Activated CD4-positive, alpha-beta memory T cell treated with anti-CD3 and anti-CD28 coated beads for 36 hours (primary cell): ENCODE measurements at places on chromosomes 7 and 10. TPM values are rescaled to one million over a fixed set of nuclear protein-coding genes. Genes with fewer than 3 reads are reported as not detected.
A peak's percentile ranks its signal among the peaks of the same experiment; 100 is the strongest.

The UPK3BL2 gene
- total RNA-seq = 5.8 TPM

- H3K4me1 ChIP-seq = peaks cover 15% of the 10 kb centered on the region
- peaks cover 1% of the 10 kb centered on the region for H3K36me3 ChIP-seq
- H3K27me3 ChIP-seq = peaks cover 70% of the 10 kb centered on the region
- no peak within 1 kb of the TSS for H3K4me3 ChIP-seq
- no peak within 1 kb of the TSS for H3K27ac ChIP-seq
Observed at GRCh38 chr7:27173956-27174873, at the start of gene HOXA10. Gene HOXA10 (minus strand): TSS chr7:27174320. CDS start chr7:27174306, 14 bp downstream.

- peak overlapping the region; percentile 50 for H3K27ac ChIP-seq
- H3K36me3 ChIP-seq = peaks cover 10% of the 10 kb centered on the region
- no peak for DNase-seq
- no peaks in the 10 kb centered on the region for H3K27me3 ChIP-seq
Observed at GRCh38 chr10:14665865-14666857, 108.5 kb downstream of the FAM107B start.

GRCh38 chr7:5463031-5463430 lies 39.4 kb upstream of the TNRC18 start:
- H3K4me3 ChIP-seq = no peak overlapping the region
- H3K27ac ChIP-seq = no peak overlapping the region
- no peaks in the 10 kb centered on the region for H3K36me3 ChIP-seq
- H3K27me3 ChIP-seq = no peaks in the 10 kb centered on the region

The UNCX gene
- total RNA-seq = not detected

The NUPR2 gene
- not detected for total RNA-seq

The GPR26 gene
- total RNA-seq = not detected

The CFAP46 gene
- total RNA-seq = 0.07 TPM

DNA sequence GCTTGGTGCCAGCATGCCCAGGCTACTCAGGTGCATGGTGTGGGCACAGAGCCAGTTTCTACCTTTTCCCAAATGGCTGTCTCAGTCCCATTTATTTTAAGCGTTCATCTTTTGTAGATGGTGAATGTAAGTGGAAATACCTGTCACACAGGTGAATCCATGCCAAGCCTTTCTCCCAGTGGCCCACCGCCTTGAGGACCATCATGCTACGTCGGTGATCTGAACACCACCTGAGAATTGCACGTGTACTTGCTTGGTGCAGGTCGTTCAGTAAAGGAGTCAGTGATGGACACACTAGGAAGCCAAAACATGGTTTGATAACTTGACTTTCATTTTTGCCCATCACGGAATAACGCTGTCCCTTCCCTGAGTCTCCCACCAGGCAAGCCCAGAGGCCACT lies 666.7 kb upstream of the FOXK1 start:
- no peak for DNase-seq
- H3K27ac ChIP-seq = no peak overlapping the region
- peaks cover 8% of the 10 kb centered on the region for H3K27me3 ChIP-seq
- H3K4me3 ChIP-seq = no peak overlapping the region

DNA sequence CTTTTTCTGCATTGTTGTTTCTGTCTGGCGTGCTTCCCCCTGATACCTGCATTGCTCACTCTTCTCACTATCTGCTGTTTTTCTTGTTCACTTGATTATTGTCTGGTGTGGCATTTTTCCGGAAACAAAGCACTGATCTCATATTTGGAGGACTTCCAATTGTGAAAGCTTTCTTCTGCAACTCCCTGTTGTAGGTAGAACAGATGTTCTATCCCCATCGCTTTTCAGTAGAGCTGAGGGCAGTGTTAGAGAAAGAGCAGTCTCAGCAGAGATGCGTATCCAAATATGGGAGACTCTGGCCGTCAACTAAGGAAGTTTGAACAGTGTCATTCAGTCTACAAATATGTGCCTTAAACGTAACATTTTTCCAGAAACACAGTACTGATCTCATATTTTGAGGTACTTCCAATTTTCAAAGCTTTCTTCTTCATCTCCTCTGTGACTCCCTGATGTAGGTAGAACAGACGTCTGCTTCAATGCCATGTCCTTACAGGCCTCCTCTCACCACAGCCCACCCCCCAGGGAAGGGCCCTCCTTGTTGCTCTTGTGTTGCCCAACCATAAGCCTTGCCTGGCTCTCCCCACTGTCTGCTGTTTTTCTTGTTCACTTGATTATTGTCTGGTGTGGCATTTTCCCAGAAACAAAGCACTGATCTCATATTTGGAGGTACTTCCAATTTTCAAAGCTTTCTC lies 27.1 kb upstream of the GJD4 start:
- H3K27me3 ChIP-seq = peaks cover 1% of the 10 kb centered on the region
- H3K27ac ChIP-seq = no peak overlapping the region
- DNase-seq = no peak
- no peaks in the 10 kb centered on the region for H3K4me1 ChIP-seq

- H3K4me3 ChIP-seq = peak within 1 kb of the TSS; percentile 46
- peak within 1 kb of the TSS; percentile 38 for H3K27ac ChIP-seq
- peaks cover 46% of the 10 kb centered on the region for H3K4me1 ChIP-seq
- H3K36me3 ChIP-seq = peaks cover 4% of the 10 kb centered on the region
- no peak for DNase-seq
Observed at GRCh38 chr7:27156508-27156898, at the start of gene HOXA7. Gene HOXA7 (minus strand): TSS chr7:27156675. CDS start chr7:27156545, 130 bp downstream.

The PLAC9 gene
- total RNA-seq = not detected

The ABCC2 gene
- total RNA-seq = 0.82 TPM

The MMP21 gene
- not detected for total RNA-seq

The CYP3A4 gene
- total RNA-seq = not detected

GRCh38 chr7:43113622-43114457 lies 1.4 kb downstream of the HECW1 start:
- no peak overlapping the region for H3K27ac ChIP-seq
- peaks cover 6% of the 10 kb centered on the region for H3K4me1 ChIP-seq
- H3K27me3 ChIP-seq = peaks cover 58% of the 10 kb centered on the region

- no peak overlapping the region for H3K27ac ChIP-seq
- peaks cover 4% of the 10 kb centered on the region for H3K27me3 ChIP-seq
- H3K36me3 ChIP-seq = peaks cover 2% of the 10 kb centered on the region
- H3K4me1 ChIP-seq = peaks cover 3% of the 10 kb centered on the region
- DNase-seq = no peak
Observed at GRCh38 chr7:106620034-106620433, 40.9 kb downstream of the CCDC71L start.

The FOXI2 gene
- total RNA-seq = not detected

DNA sequence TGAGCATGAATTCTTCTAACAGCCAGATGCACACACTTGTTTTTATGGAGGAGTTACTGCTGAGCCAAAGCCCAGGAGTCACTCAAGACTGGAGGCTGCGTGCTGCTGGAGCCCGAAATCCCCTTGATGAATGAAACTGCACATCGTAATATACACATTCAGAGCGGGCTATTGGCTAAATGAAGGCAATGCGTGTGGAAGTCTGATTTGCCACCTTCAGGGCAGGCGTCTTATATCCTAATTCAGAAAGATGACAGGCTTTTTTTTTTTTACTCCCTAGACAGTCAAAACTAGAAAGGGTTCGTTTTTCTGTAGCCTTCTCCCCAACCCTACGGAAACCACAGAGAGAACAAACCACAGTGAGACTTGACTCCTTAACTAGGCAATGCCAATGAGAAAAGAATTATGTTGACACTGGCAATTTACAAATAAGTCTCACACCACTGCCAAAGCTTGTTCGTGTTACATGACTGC lies 227.2 kb upstream of the KLF14 start:
- DNase-seq = peak; percentile 93
- H3K36me3 ChIP-seq = peaks cover 54% of the 10 kb centered on the region
- H3K4me3 ChIP-seq = peak overlapping the region; percentile 84
- H3K27me3 ChIP-seq = peaks cover 6% of the 10 kb centered on the region
- H3K27ac ChIP-seq = no peak overlapping the region

DNA sequence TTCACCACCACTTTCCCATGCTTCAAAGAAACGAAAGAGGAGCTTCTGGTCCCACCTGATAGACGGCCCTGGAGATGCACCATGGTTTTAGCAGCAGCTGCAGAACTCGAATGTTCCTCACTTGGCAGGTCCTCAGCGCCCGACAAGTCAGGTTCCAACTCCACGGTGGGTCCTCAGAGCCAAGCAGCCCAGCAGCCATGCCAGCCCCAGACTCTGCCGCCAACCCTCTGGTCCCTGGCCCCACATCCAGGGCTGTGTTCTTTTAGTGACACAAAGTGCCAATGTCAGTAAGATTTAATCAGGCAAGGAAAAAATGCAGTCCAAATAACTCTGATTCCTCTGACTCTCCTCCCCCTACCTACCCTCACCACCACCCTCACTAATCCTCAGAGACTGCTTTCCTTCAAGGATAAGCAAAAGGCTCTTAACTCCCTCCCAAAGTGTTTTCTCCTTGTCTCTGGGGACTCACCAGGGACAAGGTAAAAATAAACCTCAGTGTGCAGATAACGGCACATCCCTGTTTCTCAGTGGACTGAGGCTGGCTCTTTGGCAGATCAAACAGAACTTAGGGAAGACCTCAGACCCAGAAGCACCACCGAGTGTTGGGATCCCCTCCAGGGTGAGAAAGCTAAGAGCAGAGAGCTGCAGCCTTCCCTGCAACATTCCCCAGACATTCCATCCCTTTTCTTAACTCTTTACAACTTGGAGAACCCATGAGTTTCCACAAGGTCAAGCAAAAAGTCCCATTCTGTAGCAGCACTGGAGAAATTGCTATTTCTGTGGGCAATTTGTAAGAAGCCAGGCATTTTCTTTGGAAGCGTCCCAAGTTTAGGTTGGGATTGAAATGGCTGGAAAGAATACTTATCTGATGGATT lies 358.9 kb downstream of the FRMD4A start:
- no peak overlapping the region for H3K4me3 ChIP-seq
- no peak overlapping the region for H3K27ac ChIP-seq
- no peaks in the 10 kb centered on the region for H3K27me3 ChIP-seq
- H3K4me1 ChIP-seq = peaks cover 4% of the 10 kb centered on the region
- DNase-seq = no peak

DNA sequence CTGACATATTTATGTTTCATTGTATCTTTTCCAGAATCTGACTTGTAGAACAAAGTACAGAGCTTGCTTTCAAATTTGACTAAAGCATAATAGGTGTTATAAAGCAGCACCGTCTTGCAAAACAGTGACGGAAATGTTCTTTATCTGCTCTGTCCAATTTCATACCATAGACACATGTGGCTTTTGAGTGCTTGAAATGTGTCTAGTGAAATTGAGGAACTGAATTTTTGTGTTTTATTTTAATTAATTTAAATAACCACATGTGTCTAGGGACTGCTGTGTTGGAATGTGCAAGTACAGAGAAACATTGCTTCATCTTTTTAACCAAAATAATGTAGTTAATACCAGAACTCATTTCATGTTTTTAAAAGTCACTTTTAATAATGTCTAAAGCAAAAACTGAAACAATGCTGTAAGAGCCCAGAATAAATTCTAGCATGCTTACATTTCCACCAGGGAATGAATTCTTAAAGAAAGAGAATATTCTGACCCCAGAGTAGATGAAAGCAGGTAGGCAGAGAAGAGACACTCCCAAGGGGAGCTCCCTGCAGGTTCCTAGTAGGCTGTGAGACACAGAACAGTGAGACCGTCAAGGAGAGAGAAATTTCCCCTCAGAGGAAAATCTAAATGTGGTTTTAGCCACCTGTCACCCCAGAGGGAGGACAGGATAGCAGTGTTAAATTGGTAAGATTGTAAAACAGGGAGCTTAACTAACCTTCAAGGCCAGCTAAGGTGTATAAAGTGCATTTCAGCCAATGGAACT lies 175.3 kb upstream of the KMT2E start:
- H3K4me3 ChIP-seq = no peak overlapping the region
- no peak overlapping the region for H3K27ac ChIP-seq
- H3K27me3 ChIP-seq = peaks cover 16% of the 10 kb centered on the region
- H3K36me3 ChIP-seq = no peaks in the 10 kb centered on the region

- H3K27ac ChIP-seq = no peak overlapping the region
- H3K4me3 ChIP-seq = no peak overlapping the region
- H3K36me3 ChIP-seq = no peaks in the 10 kb centered on the region
- no peak for DNase-seq
- no peaks in the 10 kb centered on the region for H3K27me3 ChIP-seq
Observed at GRCh38 chr7:108836256-108836655, 266.6 kb downstream of the DNAJB9 start.
